ENCODE measurements at places on chromosomes 2 and 18.

DNA sequence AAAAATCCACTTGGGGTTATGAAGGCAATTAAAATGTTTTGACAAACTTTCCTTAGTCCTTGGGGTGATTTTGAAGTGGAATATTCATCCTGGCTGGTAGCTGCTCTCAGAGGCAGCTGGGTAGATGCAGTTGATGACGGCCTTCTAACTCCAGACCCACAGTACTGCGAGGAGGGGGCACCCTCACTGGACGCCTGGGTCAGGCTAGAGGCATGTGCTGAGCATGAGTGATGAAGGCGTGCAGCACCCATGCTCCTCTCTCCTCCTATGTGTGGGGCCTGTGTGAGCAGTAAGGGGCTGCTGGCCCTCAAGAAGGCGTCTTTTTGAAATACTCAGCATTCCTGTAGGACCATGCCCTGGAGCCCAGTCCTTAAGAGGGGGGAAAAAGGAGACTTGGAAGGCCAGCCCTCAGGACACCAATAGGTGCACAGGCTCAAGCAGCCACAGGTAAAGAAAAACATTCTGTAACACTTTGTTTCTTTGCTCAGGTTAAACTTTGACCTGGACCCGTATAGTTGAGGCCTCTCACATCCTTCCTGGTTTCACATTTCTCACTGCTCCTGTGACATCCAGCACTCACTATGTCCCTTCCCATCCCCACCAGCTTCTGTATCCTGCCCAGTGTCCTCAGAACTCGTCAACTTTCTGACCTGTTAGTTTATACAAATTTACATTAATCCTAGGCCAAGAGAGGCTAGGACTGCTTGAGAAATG, 64.4 kb downstream of the CD8B2 start:
- DNase-seq = no peak

- no peak for DNase-seq
These were observed 138.6 kb upstream of the SIX3 start for GRCh38 chr2:44802777-44803424.

DNA sequence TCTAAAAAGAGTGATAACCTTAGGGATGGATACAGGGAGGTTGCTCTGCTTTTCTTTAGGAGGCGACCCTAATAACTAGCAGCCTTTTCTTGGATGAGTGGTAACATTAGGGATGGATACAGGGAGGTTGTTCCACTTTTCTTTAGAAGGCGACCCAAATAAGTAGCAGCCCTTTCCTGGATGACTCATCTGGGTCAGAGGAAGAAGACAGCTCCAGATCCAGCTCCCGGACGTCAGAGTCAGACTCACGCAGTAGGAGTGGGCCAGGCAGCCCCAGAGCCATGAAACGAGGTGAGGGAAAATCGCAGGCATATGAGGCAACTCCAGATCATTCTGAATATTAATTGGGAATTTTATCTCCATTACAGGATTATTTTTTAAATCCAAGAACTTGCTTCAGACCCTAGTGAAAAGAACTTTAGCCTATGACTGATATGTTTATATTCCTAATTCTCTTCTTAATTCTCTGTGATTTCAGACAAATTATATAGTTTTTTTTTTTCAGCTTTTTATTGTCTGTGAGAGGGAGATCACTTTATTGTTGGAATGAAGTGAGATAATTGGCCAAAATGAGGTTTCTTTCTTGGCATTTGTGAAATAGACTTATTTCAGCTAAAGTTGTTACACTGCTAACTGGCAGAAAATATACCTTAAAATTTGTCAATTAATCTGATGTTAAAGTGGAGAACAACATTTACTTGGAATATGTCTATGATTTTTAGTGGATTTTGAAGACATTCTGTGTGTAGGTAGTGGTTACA, 31.2 kb upstream of the C1GALT1C1L start:
- no peak for DNase-seq

GRCh38 chr2:222884805-222885424, 24.1 kb downstream of the ACSL3 start:
- DNase-seq = no peak

GRCh38 chr2:128289439-128289838, 29.2 kb downstream of the HS6ST1 start:
- DNase-seq = no peak

GRCh38 chr2:128330583-128330982, 11.9 kb upstream of the HS6ST1 start:
- no peak for DNase-seq

DNA sequence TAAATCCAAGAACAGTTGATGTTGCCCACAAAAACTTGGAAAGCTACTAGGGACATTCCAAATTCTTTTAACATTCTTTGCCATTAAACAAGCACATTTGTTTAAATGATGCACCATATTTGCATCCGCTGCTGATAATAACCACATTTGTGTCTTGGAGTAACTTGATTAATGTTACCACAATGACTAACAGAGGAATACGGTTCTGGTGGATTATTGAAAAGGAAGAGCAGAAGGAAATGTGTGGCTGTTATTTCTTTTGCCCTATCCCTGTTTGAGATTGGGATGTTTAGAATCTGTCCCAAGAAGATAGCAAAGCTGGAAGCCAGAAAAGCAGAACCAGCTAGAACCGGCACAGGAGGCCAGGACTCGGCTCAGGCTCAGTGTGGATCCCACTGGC, 39.2 kb upstream of the RASGRP3 start:
- DNase-seq = no peak

DNA sequence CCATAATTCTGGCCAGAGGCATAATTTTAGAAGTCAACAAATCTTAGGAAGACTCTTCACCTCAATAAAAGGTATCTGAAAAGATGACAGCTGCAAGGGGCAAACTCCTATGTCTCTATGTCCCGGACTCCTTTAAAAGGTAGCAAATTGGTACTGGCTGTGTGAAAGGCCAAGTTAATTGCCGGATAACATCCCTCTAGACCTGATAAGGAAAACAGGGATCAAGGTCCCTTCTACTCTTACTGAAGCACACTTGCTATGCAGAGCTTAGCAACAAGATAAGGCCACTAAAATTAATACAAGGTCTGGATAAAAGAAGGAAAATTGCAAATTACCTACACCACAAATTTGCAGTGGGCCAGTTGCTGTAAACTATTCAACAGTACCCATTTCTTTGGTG, 141.0 kb upstream of the EPC2 start:
- no peak for DNase-seq

DNA sequence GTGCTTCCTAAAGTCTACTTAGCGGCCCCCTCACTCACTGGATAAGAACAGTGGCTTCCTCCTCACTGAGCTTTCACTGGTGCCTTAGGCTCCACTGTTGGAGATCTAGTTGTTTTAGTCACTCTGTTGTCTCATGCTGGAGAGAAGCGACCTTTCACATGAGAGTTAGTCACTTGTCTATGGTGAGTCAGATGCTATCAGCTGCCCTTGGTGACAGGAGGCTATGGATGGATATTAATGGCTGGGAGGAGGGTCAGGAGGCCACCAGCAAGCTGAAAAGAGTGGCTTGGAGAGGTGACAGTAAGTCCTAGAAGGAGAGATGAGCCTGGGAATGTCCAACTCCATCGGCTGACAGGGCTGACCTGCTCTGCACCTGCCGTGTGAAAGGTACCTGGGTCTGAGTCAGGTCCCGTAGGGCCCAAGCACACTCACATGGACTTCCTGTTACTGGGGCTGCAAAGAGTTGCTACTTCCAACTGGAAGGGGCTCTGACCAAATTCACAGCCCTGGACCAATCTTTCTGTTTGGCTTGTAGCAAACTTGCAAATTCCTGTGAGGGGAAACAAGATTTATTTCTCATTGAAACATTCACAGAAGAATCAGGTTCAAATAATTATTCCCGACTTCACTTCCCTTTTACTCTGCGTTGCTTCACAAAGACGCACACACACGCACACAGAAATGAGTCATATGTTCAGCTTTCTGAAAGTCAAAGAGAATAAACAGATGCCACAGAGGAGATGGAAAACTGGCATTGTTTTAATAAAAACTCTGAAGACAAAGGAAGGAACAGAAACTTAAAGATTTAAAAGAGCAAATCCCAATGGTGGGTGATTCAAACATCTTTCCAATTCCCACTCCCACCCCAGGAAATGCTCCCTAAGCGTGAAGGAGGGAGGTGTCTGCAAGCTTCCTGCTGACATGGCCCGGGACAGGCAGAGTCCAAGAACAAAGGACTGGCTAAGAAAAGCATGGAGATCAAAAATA, 203.5 kb upstream of the TWIST2 start:
- no peak for DNase-seq

DNA sequence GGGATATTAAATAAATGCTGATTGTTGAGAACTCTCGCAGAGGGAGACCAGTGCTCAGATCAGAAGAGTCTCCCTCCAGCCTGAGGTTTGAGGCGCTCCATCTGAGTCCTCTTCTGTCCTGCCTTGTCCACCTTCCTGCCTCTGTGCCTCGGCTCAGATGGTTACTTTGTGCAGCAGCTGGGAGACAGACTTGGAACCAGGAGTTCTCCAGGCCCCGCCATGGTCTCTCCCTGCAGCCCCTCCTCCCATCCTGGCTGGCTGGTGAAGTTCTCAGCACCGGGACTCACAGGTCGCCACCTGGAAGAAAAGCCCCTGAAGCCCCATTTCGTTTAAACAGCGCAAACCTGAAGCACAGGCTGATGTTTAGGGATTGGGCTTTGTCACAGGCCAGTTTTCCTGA, 60.6 kb downstream of the DDX1 start:
- DNase-seq = no peak

- DNase-seq = peak; percentile 23
These were observed 1.3 kb downstream of the PTMA start for GRCh38 chr2:231709636-231709980.

GRCh38 chr18:33804258-33804657, 226.2 kb downstream of the ASXL3 start:
- no peak for DNase-seq

- DNase-seq = no peak
These were observed 130.9 kb upstream of the CAVIN2 start for GRCh38 chr2:191977754-191978153.

DNA sequence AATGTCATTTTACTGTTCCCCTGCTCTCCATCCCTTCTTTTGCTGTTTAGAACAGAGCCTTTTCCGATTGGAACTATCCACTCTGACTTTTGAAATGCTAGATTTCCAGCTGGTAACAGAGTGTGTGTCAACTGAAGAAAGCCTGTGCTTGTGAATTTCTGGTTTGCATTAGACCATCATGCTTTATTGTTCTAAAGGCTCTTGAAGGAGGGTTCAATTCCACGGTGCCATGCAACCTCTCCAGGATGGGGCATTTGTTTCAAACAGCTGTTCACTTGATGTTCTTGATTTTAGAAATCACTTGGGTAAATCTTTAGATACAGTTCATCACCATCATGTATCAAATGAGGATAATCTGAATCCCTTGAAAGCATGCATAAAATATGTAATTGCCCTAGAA, 156.7 kb downstream of the QPCT start:
- DNase-seq = no peak

DNA sequence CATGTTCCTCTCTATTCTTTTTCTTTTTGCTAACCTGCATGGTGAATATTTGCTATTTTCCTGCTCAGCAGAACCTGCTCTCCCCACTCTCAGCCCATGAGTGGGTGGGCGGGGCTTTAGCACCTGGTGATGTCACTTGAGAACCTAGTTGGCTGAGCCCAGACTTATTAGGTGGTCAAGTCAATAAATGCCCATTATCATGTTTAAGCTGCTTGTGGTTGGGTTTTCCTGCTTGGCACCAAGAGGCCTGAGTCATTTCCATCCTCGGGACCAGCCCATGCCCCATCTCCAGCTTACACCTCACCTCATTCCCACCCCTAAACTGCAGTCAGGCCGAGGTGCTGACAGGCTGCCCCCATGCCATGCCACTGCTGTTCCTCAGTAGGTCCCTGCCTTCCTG, 226.6 kb downstream of the ANKRD30B start:
- DNase-seq = no peak

GRCh38 chr18:9658087-9658641, 43.8 kb upstream of the PPP4R1 start:
- DNase-seq = no peak

GRCh38 chr2:60505880-60506260, 47.6 kb downstream of the BCL11A start:
- DNase-seq = no peak

DNA sequence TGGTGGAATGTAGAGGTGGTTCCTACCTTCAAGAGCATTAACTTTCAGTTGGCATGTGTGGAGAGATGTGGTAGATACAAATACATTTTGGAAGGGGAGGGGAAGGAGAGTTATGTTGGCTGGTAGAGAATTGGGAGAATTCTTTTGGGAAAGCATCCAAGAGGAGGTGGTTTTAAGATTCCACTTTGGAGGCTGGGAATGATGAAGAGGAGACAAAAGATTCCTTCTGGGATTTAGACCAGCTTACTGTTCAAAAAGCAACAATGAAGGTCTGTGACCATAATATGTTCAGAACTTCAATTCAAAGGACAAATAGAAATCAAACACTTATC, 120.8 kb upstream of the FOSL2 start:
- DNase-seq = no peak

Data from activated T-cell treated with anti-CD3 and anti-CD28 coated beads for 4 hours (primary cell).